ENCODE measurements at places on chromosomes 4 and X. TPM values are rescaled to one million over a fixed set of nuclear protein-coding genes. Genes with fewer than 3 reads are reported as not detected.
A peak's percentile ranks its signal among the peaks of the same experiment; 100 is the strongest.

DNA sequence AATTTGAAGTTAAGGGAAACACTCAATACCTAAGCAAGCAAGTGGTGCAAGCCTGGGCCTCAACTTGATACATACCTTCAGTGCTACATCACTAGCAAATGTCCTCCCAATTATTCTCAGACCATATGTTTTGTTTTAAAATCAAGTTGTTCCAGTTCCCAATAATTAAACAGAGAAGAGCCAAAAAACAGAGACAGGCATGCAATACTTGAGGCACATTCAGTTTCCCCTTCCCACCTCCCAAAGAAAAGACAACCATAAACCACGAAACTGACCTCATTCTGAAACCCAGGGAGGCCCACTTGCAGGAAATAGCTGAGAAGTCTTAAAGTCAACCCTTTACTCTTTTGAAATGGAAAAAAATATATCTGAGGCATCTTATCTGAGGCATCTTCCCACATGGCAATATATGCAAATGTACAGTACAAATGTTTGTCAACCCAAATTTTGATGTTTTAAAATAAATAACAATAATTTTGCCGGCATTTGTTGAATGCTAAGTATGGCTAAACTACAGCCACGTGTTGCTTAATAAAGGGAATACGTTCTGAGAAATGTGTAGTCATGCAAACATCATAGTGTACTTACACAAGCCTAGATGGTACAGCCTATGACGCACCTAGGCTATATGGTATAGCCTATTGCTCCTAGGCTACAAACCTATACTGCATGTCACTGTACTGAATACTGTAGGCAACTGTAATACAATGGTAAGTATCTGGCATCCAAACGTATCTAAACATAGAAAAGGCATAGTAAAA is 147.5 kb downstream of the TSPAN5 start:
- no peaks in the 10 kb centered on the region for H3K27me3 ChIP-seq
- no peak overlapping the region for H3K4me3 ChIP-seq
- H3K36me3 ChIP-seq = no peaks in the 10 kb centered on the region
- no peak overlapping the region for H3K27ac ChIP-seq

GRCh38 chr4:26812049-26812714 is 48.5 kb upstream of the STIM2 start:
- DNase-seq = no peak
- no peaks in the 10 kb centered on the region for H3K36me3 ChIP-seq
- peaks cover 25% of the 10 kb centered on the region for H3K4me1 ChIP-seq
- peak overlapping the region; percentile 19 for H3K4me3 ChIP-seq
- H3K27me3 ChIP-seq = no peaks in the 10 kb centered on the region
- H3K27ac ChIP-seq = no peak overlapping the region

DNA sequence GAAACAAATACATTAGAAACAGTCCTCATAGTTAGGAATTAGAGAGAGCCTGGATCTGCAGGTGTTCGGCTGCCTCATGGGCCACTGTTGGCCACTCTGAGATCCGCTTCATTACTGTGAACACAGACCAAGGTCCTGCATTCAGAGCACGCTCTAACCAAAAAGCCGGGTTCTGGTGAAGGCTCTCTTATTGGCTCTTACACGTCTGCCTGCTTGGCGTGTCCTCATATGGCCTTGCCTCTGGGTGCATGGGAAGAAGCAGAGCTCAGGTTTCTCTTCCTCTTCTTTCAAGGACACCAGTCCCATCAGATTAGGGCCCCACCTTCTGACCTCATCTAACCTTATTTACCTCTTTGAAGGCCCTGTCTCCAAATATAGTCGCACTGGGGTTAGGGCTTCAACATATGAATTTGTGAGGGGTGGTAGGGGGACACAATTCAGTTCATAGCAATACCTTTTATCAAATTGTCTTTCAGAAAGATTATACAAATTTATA is 37.1 kb upstream of the ELF2 start:
- H3K4me3 ChIP-seq = no peak overlapping the region
- H3K27me3 ChIP-seq = no peaks in the 10 kb centered on the region
- no peak for DNase-seq
- H3K27ac ChIP-seq = no peak overlapping the region
- H3K36me3 ChIP-seq = no peaks in the 10 kb centered on the region

GRCh38 chr4:109005523-109005922 is 242.7 kb upstream of the ETNPPL start:
- DNase-seq = no peak
- no peaks in the 10 kb centered on the region for H3K4me1 ChIP-seq
- H3K4me3 ChIP-seq = no peak overlapping the region
- no peaks in the 10 kb centered on the region for H3K36me3 ChIP-seq
- no peak overlapping the region for H3K27ac ChIP-seq
- no peaks in the 10 kb centered on the region for H3K27me3 ChIP-seq

DNA sequence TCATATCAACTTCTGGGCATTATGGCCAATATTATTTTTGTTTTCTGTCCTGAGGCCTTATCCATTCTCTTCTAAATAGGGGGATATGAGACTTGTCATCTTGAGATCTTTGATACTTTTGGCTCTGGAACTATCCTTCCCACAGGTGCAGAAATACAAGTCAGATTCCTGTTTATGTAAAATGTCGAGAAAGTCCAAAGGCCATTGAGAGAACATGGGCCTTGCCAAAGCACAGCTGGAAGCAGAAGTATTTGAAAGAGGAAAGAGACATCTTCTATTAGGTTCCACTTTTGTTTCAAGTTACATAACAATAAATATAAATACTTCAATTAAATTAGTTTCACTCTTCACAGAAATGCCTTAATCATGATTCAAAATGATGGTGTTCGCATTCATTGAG is 20.8 kb upstream of the PRSS48 start:
- H3K27me3 ChIP-seq = no peaks in the 10 kb centered on the region
- no peak overlapping the region for H3K27ac ChIP-seq
- no peaks in the 10 kb centered on the region for H3K4me1 ChIP-seq
- DNase-seq = no peak

ZAR1 gene
- total RNA-seq = not detected

DNA sequence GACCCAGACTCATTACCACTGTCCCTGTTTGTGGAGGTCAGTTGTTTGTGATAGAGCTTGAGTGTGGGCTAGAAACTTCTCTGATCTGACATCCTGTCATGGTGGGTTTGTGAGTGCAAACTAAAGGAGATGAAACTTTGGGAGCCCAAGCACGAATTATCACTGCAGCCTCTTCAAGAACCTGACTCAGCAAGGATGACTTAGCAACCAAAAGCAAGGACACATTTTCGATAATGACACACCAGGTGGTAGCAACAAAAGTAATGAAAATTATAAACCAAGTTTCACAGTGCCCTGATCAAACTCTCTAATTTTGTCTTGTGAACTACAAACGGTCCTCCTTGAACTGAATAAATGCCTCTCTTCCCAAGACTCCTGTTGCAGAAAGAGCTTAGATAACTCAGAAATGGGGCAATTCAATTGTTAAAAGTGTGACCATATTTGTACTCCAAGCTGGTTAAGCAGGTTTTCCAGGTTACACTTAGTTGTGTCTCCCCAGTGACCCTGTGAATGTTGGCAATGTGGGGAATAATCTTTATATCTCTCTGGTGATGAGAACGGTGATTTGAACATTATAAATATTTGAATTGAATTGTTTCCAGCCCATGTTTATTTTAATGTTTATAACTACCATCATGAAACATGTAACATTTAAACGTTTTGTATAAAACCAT is 52.6 kb upstream of the ATP8A1 start:
- H3K27me3 ChIP-seq = no peaks in the 10 kb centered on the region
- no peaks in the 10 kb centered on the region for H3K4me1 ChIP-seq
- no peak overlapping the region for H3K27ac ChIP-seq
- H3K4me3 ChIP-seq = no peak overlapping the region

DCLK2 gene
- total RNA-seq = not detected

SHROOM4 gene
- not detected for total RNA-seq

NAP1L2 gene
- 20.9 TPM for total RNA-seq

SOWAHB gene
- total RNA-seq = not detected

Measured in CD4-positive, alpha-beta memory T cell (primary cell).